ENCODE measurements at places on chromosomes 13 and 19.

DNA sequence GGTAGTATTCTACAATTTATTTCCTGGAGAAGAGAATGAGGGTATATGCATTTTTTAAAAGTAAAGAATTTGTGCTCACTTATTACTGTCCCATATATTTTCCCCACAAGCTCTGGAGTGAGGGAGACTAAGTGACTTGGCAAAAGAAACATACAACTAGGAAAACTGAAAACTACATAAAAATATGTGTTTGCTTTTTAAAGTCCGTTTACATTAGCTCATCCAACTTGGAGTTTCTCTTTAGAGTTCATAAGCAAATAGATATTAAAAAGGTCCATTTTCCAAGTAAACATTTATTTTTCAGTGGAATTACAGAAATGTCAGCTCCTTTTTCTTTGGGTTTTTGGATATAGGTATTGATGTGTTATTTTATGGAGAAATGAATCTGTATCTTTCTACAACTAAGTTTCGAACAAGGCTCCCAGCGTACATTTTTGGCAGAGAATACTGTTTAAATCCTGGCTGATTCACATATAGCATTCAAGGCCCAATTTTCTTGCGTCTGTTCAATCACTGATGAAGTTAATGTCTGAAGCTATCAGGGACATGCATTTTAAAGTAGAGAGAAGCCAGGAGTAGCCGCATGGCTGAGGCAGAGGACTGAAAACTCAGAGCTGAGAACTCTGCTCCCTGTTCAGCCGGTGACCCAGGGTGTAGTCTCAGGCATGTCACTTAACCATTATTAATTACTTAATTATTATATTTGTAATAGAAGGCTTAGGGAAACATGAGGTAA, 729.4 kb downstream of the EFNB2 start:
- DNase-seq, result no peak

DNA sequence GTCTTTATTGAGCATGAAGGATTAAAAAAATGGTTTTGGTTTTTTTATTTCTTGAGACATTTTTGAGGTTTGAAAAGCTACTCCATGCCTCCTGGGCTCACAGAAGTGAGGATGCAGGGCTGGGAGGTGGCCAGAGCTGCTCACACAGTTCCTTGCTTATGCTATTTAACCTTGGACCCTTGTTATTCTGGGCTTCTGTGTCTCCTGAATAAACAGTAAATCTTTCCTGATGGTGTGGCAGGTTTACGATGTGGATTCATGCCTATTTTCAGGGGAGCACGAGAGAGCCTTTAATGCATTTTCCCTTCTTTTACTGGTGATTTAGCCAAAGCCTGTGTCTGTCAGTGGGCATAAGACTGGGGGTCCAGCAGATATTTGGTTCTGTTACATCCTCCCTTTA, 34.3 kb upstream of the PCDH8 start:
- DNase-seq, result no peak

DNA sequence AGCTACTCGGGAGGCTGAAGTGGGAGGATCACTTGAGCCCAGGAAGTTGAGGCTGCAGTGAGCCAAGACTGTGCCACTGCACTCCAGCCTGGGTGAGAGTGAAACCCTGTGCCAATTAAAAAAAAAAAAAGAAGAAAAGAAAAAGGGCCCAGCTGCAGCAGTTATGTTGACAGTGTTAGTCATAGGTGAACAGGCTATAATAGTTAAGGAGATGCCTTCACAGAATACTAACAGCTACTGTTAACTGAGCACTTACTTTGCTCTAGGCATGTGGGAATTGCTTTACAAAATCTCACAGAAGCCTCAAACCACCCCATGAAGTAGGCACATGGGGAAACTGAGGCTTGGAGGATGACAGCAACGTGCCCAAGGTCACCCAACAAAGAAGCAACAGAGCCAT, 3.9 kb downstream of the FBXO17 start:
- no peak for DNase-seq

- DNase-seq, result no peak
Measured at GRCh38 chr19:5054551-5055456, 85.9 kb downstream of the KDM4B start.

DNA sequence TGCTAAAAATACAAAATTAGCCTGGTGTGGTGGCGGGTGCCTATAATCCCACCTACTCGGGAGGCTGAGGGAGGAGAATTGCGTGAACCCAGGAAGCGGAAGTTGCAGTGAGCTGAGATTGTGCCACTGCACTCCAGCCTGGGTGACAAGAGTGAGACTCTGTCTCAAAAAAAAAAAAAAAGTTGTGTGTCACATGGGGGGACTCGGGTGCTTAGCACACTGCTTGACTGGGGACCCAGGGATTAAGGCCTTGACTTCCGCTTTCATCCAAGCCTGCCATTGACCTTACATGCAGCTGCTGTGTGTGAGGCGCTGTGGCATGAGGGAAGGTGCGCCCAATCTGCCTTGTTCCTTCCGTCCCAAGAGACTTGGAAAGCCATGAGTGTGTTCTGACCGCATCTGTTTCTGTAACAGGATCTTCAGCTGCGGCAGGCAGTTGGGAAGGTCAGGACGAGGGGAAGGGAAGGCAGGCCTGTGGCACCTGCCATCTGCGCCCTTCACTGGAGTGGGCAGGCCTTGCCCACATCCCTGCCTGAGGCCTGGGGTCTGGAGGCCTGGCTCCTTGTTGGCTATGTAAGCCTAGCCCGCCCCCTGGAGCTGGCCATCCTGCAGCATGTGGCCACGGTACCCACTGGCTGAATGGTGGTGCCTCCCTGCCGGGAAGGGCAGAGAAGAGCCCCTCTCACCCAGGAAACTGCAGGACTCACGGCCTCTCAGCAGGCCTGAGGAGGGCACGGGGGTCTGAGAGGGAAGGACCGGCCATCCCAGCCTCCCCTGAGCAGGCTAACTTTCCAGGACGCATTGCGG, 23.0 kb downstream of the PPP1R37 start:
- no peak for DNase-seq

- DNase-seq, result no peak
Measured at GRCh38 chr13:39847336-39847735, 191.9 kb downstream of the COG6 start.

DNA sequence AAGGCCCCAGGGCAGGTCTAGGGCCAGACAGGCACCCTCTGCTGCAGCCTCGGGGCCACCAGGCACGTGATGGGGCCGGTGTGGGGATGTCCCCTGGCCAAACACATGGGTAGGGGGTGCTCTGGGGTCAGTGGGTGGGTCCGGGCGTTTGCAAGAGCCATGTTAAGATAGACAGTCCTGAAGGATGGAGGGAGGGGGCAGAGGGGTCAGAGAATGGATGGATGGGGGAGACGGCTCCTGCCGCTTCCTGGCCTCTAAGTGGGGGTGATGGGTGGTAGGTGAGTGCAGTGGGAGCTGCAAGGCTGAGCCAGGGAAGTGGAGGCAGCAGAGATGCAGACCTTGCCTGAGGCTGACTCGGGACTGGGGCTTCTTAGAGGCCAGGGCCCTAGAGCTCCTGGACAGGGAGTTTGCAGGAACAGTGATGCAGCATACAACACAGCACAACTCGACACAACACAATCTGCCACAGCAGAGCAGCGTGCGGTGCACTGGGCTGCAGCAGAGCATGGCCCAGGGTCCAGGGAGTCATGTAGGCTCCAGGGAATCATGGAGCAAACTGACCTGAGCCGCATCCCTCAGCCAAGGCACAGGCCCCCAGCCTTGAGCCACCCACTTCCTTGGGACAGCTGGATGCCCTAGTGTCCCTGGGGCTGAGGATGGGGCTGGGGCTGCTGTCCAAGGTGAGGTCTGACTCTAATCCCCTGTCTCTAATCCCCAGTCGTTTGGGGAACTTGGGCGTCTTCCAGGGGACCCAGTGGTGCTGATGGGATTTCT, 97.5 kb downstream of the SCGB2B2 start:
- no peak for DNase-seq

Measured in H1 (cell line).